ENCODE measurements at places on chromosomes 5 and 9.

DNA sequence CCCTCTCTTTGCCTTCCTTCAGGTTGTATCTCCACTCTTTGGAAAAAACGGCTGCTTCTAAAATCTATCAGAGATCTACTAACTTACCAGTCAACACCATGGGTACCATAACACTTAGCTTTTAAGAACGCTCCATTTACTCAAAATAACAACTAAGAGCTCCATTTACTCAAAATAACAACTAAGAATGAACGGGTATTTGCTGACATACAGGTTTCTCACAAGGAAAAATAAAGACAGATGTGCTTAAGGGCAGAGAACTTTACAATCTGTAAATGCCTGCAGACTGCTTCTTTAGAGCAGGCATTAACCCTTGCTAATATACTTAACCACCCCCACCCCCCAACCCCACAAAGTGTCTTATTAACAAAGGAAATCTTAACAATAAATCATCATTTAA, 2.8 kb downstream of the UBAP2 start:
- no peak for DNase-seq

DNA sequence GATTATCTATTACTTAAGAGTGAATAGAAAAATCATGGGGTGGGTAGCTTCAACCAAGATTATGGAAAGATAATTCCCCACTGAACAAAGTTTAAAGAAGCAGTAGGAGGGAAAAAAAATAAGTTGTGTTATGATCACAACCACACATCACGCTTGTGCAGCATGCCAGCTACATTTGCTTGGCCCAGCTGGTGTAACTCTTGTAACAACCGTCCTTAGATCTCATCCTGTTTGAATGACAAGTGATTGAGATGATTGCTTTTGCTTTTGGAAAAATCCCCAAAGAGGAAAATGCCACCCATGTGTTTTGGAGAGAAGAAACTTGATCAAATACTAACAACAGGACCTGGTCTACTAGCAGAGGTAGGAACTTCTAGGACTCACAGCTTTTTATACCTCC, 107.6 kb upstream of the KIF2A start:
- DNase-seq = no peak

- DNase-seq = no peak
These were observed 183.2 kb upstream of the TUSC1 start for GRCh38 chr9:25861421-25861820.

- DNase-seq = no peak
These were observed 348.7 kb downstream of the GLIS3 start for GRCh38 chr9:3951161-3951665.

DNA sequence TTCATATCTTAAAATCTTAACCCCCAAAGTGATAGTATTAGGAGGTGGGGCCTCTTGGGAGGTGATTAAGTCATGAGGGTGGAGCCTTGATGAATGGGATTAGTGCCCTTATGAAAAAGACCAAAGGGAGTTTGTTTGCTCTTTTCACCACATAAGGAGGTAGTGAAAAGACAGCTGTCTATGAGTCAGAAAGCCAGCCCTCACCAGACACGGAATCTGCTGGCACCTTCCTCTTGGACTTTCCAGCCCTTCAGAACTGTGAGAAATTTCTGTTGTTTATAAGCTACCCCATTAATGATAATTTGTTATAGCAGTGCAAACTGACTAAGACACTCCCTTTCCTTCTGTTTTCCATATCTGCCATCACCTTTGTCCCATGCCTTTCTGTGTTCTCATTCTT, 20.8 kb downstream of the IFNB1 start:
- DNase-seq = no peak

DNA sequence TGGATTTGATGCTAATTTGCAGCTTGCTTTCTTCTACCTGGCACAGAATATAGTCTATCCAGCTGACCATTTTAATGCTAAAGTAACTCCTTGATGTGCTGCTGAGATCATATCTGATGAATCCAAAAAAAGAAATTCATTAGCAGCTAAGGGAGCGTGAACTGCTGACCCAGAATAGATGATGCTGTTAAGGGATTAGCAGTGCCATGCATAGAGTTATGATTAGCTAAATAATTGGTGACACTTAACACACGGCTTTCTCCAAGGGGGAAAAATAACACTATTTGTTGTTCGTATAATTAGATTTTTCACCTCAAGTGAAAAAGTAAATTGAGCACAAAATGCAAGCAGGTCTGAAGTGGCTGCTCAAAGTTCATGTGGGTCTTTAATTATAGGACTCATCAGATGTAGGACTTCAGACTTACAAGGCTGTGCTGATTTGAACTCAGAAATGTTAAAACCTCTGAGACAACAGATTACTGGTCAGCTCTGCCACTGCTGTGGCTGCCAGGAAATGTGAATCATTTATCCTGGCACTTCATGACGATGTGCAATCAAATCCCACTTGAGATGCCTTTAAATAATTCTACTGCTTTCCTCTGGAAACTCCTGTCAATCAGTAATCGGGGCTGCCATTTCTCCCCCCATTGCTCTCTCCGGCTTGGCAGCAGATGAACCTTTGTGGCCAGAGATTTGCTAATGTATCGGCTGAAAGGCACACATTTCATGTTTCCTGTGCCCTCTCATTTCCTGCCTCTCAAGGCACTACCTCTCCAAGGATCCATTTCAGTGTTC, 291.6 kb upstream of the C9orf72 start:
- no peak for DNase-seq

- no peak for DNase-seq
These were observed 13.9 kb downstream of the REXO4 start for GRCh38 chr9:133403766-133404453.

DNA sequence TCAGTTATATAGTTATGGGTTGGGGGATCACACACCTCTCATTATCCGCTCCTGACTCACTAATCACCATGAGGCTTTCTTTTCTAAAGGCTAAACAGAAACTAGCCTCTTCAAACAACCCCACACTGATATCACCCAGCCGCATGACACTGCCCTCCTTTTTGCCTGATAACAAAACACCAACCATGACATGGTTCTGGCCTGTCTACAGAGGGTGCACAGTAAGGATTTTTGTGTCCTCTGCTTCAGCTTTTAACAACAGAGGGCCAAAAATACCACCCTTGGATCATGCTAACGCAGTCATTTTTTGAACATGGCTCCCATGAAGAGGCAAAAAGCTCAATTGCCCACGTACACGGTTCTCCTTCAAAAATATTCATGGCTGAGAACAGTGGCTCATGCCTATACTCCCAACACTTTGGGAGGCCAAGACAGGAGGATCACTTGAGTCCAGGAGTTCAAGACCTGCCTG, 4.0 kb downstream of the CMBL start:
- DNase-seq = no peak

DNA sequence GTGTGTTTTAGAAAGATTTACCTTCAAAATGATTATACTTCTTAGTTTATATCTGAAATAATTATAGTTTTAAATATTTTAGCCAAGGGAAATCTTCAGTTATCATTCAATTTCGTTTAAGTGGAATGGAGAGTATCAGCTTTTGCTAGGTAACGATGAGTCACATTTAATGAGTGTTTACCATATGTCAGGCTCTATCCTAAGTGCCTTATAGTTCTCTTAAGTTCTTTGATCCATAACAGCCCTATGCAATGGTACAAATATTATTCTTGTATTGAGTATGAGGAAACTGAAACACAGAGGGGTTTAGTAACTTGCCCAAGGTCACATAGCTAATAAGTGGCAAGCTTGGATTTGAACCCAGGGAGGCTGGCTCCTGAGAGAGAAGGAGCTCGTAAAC, 37.5 kb upstream of the SHB start:
- no peak for DNase-seq

- no peak for DNase-seq
These were observed 11.1 kb upstream of the APTX start for GRCh38 chr9:33012328-33013069.

GRCh38 chr5:78757269-78758053, 108.9 kb upstream of the LHFPL2 start:
- DNase-seq = no peak

GRCh38 chr5:177304392-177305119, 957 bp downstream of the PRELID1 start:
- DNase-seq = no peak

DNA sequence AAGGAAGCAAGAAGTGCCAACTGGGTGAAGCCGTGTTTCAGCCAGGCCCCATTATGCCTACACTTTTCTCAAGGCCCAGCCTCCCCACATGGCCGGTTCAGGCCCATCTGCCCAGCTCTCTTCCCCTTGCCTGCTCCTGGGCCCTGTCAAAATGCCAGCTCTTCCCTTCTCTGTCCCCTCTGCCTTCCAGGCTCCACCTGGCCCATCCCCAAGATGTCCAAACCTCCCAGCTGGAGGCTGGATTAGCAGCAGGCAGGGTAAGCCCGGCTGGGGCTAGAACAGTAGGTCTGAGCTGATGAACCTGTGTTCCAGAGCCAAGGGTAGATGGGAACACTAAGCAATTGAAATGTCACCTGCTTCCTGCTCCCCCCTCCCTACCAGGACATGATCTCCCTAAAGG, 64.1 kb upstream of the HSPA9 start:
- no peak for DNase-seq

Measured in T-helper 1 cell (primary cell).